ENCODE measurements at places on chromosomes 6 and 20.
A peak's percentile ranks its signal among the peaks of the same experiment; 100 is the strongest.

GRCh38 chr20:46990017-46990595, 95.5 kb downstream of the EYA2 start:
- peak; percentile 31 for DNase-seq

DNA sequence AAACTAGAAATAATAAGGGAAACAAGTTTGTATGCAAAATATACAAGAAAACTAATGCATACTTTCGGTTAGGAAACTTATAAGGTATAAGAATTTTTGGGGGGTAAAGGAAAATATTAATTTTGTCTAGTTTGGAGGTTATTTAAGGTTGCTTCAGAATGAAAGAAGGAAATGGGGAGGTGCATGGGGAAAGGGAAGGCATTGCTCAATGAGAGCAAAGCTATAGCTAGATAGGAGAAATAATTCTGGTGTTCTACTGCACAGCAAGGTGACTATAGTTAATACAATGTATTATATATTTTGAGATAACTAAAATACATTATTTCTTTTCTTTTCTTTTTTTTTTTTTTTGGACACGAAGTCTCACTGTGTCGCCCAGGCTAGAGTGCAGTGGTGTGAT, 5.4 kb upstream of the MYMX start:
- DNase-seq: no peak

DNA sequence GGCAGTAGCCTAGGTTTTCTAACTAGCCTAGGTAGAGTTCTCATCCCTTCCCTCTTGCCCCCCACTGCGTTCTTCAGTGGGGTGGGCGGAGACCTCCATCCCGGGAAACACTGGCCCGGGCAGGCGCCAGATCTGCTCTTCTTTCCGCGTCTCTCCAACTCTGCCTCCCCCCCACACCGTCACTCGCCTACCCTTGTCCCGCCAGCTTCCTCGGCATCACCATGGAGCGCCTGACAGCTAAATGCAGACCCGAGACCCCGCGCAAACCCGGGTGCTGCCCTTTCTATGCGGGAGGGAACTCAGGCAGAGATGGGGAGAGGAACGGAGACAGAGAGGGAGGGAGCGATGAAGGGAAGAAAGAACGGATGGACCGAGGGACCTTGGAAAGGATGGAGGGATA, 1494.8 kb upstream of the DEFB115 start:
- DNase-seq: no peak

- no peak for DNase-seq
These were observed 33.6 kb downstream of the CDK19 start for GRCh38 chr6:110781522-110782214.

GRCh38 chr6:42352856-42353564, 98.7 kb downstream of the TRERF1 start:
- DNase-seq: no peak

- no peak for DNase-seq
These were observed 27.1 kb upstream of the B4GALT5 start for GRCh38 chr20:49740807-49741206.

DNA sequence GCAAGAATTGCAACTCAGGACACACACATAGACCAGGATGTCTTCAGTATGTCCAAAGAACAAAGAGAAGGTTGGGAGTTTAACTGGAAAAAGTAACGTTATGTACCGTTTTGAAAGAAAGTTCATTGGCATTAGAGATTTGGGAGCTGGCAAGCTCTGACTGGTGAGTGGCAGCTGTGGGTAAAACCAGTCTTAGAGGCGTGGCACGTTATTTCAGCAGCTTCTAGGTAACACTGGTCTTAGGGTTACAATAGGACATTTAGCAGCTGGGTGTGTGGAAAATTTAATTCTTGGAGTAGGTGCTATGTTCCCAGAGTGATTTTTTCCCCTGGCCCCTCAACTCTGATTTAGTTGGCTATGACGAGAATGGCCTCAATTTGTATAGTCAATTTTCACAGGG, 19.2 kb downstream of the SNRPB start:
- no peak for DNase-seq
